NCI-H187 (cell line): ENCODE measurements at places on chromosomes 1 and 21.

DNA sequence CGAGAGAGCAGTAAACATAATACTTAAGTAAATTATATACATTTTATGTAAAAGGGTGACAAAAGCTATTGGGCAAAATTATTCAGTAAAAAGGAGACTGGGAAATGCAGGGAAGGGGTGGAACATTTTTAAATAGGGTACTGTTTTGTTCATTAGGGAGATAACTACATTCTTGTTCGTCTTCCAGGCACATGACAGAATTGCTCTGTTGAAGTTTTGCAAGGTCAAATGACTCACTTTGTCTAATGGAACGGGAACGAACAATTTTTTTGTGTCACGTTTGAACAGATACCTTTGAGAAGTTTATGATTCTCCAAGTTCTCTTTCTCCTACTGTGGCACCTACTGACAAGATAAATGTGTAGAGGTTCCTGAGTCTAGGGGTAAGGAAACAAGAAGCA lies 382.3 kb upstream of the ZRANB2 start:
- DNase-seq, result no peak

- DNase-seq, result no peak
Observed at GRCh38 chr1:229224308-229224707, 46.6 kb upstream of the RAB4A start.

- DNase-seq, result no peak
Observed at GRCh38 chr1:212607206-212607912, 1.2 kb upstream of the ATF3 start.

DNA sequence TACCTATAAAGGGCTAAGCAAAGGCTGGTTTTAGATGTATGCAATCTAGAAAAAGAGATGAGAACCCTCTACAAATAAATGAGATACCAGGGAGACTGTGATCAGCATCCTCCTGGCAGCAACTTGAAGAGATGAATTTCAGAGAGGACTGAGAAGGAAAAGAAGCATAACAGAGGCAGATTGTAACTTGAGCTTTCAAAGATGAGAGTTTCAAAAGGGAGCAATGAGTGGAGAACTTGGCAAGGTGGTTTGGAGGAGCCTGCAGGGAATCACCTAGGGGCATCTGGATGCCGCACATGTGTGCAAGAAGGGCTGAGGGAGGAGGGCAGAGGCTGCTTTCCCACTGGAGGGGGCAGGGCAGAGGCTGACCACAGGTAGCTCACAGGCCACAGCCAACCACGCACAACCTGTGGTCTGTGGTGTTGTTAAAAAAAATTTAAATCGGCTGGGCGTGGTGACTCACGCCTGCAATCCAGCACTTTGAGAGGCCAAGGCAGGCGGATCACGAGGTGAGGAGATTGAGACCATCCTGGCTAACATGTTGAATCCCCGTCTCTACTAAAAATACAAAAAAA lies 50.2 kb downstream of the PCNX2 start:
- no peak for DNase-seq

GRCh38 chr1:58768971-58769808 lies 14.7 kb downstream of the JUN start:
- no peak for DNase-seq

- DNase-seq, result no peak
Observed at GRCh38 chr1:41805771-41806471, 112.8 kb downstream of the HIVEP3 start.

DNA sequence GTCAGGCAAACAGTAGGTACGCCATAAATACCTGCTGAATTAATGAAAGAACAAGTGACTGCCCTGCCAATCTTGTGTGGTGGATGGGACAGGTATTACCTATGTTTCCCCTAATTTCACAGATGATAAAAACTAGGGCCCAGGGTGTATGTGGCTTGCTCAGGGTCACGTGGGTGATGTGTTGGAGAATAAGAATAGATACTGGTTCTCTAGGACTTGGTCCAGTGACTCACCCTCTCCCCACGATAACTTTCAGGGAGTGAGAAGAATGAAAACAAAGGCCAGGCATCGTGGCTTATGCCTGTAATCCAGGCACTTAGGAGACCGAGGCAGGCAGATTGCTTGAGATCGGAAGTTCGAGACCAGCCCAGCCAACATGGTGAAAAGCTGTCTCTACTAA lies 26.7 kb downstream of the SLC26A9 start:
- DNase-seq, result no peak

DNA sequence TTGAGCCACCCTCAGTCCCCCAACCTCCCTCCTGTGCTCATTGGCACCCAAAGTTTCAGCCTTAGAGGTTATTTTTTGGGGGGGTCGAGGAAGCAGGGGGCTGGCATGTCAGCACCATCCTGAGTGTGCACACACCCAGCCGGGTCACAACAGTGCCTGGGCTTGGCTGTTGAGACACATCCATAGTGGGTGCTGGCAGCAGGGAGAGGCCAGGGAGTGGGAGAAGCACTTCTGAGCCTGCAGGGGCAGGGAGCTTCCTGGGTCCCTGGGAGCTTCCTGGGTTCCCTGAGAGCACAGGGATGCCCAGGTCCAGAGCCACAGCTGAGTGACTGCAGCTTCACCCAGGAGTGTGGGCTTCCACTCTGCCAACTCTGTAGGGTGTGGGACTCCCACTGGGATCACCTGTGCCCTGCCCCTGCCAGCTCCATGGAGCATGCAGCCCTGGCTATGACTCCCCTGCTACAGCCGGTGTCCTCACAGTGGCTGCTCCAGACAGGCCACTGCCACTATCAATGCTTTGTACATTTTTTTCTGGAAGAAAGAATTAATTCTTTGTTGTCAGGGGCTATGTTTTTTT lies 240.4 kb downstream of the PTGER3 start:
- no peak for DNase-seq

GRCh38 chr1:113949007-113949406 lies 19.9 kb downstream of the HIPK1 start:
- no peak for DNase-seq

GRCh38 chr1:205824180-205824579 lies 11.2 kb upstream of the SLC41A1 start:
- no peak for DNase-seq

- no peak for DNase-seq
Observed at GRCh38 chr1:181737056-181737455, 253.7 kb downstream of the CACNA1E start.

DNA sequence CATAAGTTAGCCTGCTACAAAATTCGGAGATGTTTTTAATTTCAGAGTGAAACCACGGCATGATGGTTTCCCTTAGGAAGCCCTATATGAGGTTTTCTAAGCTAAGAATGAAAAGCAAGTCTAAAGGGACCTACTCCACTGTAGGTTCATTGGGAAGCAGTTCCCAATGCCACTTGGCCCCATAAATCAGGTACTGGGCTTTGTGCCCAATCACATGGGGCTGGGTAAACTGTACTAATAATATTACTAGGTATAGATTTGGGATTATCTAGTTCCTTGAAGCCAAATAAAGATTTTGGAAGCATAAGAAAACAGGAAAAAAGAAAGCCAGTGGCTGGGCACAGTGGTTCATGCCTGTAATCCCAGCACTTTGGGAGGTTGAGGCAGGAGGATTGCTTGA lies 19.1 kb upstream of the ANGPTL7 start:
- no peak for DNase-seq

GRCh38 chr1:175984813-175985212 lies 222.3 kb downstream of the COP1 start:
- no peak for DNase-seq

GRCh38 chr1:115558275-115558674 lies 83.5 kb upstream of the VANGL1 start:
- no peak for DNase-seq

- DNase-seq, result no peak
Observed at GRCh38 chr1:117020526-117021156, 19.1 kb downstream of the CD101 start.

DNA sequence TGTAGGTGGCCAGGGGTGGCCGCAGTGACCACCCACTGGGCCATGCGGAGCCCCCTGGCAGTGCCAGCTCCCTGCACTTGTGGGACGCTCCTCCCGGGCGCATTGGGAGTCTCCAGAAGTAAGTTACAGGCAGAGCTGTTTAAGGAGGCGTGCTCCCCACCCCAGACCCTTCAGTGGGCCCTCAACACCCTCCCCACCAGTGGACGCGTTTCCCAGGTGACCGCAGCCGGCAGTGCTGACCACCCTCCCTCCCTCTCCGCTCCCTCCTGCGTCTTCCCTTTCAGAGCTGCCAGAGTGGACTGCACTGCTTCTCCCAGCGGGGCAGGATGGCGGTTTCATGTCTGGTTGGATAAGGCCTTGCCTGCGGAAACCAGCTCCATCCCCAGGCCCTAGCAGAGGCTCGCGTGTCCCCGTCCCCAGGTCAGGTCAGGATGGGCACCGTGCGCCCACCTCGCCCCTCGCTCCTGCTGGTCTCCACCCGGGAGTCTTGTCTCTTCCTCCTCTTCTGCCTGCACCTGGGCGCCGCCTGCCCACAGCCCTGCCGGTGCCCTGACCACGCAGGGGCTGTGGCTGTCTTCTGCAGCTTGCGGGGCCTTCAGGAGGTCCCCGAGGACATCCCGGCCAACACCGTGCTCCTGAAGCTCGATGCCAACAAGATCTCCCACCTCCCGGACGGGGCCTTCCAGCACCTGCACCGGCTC lies 1.1 kb downstream of the LRRC3 start:
- DNase-seq, result no peak

DNA sequence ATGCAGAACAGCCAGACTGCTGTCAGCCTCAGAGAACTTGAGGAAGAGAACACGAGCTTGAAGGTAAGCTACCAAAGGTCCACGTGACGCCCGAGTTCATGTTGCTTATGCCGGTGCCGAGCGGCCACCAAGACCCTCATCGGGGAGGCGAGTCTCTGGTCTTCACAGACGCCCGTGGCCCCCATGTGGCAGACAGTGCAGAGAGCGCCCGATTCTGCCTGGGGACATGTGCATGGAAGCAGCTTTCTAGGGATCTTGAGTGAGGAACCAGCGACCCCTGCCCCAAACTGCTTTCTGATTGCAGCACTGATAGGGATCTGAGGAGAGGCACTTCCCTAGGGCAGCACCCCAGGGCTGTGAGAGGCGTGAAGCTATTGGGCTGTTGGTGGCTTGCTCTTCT lies 56.3 kb upstream of the DIP2A start:
- DNase-seq, result no peak

DNA sequence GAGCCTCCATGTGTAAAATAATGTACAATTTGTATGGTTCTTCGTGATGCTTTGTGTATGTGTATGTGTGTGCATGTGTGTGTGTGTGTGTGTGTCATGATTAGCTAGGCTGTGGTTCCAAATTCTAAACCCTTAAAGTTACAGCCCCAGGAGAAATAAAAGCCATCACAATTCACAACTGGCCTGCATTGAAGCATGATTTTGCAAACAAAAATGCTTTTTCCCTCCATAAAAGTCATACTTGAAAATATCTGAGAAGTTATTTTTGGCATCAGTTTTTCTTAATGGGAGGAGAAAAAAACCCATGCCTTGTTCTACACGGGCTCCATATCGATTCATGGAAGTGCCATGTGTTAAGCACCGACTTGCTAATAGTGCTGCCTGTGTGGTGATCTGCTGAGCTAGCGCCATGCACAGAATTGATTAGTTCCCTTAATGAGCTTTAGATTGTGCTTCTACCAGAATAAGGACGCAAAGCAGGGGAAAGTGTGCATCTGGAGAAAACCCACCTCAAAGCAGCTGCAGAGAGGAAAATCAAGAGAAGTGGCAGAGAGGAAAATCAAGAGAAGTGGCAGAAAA lies 207.3 kb downstream of the DSCAM start:
- DNase-seq, result no peak

DNA sequence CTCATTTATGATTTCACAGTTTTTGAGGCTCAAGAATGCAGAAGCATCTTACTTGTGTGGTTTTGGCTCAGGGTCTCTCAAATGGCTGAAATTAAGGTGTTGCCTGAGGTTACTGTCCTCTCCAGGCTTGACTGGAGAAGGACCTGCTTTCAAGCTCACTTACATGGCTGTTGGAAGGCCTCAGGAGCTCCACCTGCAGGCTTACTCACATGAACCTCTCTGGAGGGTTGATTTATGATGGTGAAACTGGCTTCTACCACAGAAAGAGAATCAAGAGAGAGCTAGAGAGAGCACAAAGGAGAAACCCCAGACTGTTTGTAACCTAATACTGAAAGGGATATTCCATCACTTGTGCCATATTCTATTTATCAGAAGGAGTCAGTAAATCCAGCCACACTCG lies 6.2 kb upstream of the KCNK2 start:
- no peak for DNase-seq

DNA sequence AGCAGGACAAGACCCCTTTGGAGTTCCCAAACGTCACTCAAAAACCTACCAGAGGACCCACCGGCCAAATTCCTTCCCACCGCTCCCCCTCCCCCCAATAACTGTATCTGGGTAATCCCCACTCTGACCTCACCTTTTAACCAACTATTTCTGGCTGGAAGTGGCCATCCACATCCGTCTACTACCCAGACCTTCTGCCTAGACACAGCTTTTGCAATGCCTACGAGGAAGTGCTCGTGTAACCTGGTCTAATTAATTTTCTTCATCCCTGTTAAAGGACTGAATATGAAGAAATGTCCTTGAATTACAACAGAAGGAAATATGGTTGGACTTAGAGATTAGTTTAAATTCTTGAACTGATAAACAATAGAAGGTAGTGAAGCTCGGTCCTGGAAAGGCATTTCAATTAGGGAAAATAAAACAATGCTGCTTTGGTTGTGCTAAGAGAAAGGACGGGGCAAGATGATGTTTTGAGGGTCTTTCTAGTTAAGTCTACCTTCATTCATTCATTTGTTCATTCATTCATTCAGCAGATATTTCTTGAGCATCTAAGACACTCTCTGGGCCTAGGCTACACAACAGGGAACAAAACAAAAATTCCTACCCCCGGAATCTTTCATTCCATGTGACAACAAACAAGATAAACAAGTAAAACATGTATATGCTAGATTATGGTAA lies 18.8 kb downstream of the AVPR1B start:
- no peak for DNase-seq

- no peak for DNase-seq
Observed at GRCh38 chr1:144551543-144552424, 40.9 kb upstream of the PPIAL4F start.

DNA sequence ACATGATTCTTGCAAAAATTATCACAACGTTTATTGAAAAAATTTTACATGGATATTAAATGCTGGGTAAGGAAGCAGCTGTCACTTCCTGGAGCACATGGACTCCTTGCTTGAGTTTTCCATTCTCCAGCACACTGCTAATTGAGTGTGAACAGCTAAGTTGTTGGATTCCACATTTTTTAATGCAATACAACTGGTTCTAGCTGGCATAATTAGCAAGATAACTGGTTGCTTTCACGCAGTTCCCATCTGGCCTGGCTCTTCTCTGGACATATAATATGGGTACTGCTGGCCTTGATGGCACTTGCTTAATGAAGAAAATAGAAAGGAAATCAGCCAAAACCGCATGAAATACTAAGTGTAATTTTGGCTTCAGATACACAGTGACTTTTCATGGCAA lies 26.6 kb downstream of the RGS21 start:
- no peak for DNase-seq
